ENCODE measurements at places on chromosomes 2 and 18. TPM values are rescaled to one million over a fixed set of nuclear protein-coding genes. Genes with fewer than 3 reads are reported as not detected.

- DNase-seq, result no peak
Measured at GRCh38 chr2:194328456-194328855, 1328.6 kb upstream of the SLC39A10 start.

GRCh38 chr2:1642066-1642861 is 102.1 kb downstream of the PXDN start:
- peak; percentile 64 for DNase-seq

GRCh38 chr2:108565778-108566375 is 31.6 kb downstream of the LIMS1 start:
- no peak for DNase-seq

Gene TMEM150A
- 3.6 TPM for total RNA-seq

DNA sequence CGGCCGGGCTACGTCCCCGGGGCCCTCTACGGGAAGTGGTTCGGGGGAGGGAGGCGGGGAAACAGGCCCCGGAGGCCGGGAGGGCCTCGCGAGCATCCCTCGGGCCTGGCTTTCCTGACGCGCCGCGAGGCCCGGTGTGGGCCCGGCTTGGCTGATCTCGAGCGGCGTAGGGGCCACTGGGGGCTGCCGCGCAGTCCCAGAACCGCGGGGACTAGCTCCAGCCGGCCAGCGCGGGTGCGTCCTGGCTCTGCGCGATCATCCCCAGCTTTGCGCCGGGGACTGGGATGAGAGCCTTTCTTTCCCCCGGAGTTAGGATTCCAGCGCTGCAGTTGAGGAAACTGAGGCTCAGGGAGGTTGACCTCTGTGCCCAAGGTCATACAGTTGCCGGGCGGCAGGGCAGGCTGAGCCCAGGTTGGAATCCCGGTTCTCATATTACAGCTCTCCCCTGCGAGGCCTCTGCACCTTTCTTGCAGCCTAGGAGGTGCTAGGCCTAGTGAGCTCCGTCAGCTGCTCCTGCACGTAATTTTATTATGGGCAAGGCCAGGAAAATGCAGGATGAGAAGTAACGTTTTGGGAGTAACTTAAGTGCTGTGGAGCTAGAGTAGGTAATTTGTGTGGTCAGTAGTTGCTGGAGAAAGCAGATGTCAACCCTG is 501 bp downstream of the LPIN1 start:
- DNase-seq, result peak; percentile 51

Gene SEH1L
- total RNA-seq, result 28.0 TPM

DNA sequence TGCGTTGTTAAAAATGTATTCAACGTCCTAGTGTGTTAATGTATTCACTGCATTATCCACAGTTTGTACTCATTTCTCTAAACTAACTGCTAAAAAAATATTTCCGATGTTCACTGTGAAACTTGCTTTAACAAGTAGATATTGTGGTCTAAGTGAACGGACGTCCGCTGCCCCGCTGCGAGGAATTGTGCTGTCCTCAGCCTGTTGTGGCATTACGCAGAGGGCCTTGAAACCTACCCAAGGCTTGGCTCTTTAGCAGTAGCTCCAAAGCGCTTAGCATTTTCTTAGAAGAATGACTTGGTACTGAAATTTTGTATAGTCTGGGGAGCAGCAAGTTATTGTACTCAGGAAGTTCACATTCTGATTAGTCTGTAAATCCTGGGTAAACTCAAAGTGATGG is 136.5 kb upstream of the SP5 start:
- DNase-seq, result no peak
